ENCODE measurements at places on chromosomes 16 and 17. TPM values are rescaled to one million over a fixed set of nuclear protein-coding genes. Genes with fewer than 3 reads are reported as not detected.

The TPPP3 gene
- total RNA-seq, result not detected

The EPN3 gene
- 0.51 TPM for total RNA-seq

The UBE2I gene
- total RNA-seq, result 34.5 TPM

The ATP1B2 gene
- total RNA-seq, result 0.93 TPM

The CNGB1 gene
- not detected for total RNA-seq

The TBC1D3D gene
- total RNA-seq, result 0.09 TPM

Measured in pericardium fibroblast (primary cell).